PC-3 (cell line): ENCODE measurements at places on chromosomes 1 and 21. TPM values are rescaled to one million over a fixed set of nuclear protein-coding genes. Genes with fewer than 3 reads are reported as not detected.

The NBPF10 gene
- total RNA-seq = 1.4 and 1.5 TPM in 2 replicates

The GNG4 gene
- total RNA-seq = 0.40 and 0.80 TPM in 2 replicates

The FNDC10 gene
- 7.9 and 8.8 TPM in 2 replicates for total RNA-seq

The RHD gene
- total RNA-seq = not detected in 2 replicates
